ENCODE measurements at places on chromosomes 1 and 21.

DNA sequence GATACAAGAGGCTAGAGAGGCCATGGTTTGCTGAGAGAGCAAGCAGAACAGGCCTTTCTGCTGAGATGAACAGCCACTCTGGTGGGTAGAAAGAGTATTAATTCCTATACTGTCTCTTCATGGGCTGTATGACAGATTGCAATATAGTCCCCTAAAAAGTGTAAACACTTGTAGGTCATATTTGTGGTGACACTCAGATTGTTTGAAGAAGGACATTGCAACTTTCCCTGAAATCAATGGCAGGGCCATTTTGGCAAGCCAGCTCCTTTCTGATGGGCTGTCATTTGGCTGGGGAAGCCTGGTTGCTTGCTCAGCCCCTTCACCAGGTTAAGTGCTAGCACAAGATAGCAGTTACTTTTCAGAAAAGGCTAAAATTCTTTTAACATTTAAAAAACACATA lies 27.5 kb downstream of the RAB4A start:
- DNase-seq: no peak

DNA sequence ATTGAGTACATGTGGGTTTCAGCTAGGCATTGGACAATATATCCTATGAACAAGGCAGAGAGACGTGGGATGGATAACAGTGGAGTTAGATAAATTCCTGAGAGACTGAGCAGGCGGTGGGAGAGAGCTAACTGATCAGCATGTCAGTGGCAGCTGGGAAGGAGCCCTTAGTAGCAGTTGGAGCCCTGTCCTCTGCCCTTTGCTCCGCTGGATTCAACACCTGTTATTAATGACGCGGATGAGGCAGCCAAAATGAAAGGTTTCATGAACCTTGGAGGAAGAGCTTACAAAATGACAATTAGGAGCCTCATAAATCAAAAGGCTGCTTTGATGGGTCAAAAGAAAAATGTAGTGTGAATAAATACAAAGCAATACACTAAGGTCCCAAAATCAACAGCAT lies 16.1 kb downstream of the UBIAD1 start:
- DNase-seq: no peak

GRCh38 chr1:239382666-239383065 lies 3.7 kb upstream of the CHRM3 start:
- DNase-seq: no peak

GRCh38 chr1:198253668-198254067 lies 96.9 kb downstream of the NEK7 start:
- no peak for DNase-seq

DNA sequence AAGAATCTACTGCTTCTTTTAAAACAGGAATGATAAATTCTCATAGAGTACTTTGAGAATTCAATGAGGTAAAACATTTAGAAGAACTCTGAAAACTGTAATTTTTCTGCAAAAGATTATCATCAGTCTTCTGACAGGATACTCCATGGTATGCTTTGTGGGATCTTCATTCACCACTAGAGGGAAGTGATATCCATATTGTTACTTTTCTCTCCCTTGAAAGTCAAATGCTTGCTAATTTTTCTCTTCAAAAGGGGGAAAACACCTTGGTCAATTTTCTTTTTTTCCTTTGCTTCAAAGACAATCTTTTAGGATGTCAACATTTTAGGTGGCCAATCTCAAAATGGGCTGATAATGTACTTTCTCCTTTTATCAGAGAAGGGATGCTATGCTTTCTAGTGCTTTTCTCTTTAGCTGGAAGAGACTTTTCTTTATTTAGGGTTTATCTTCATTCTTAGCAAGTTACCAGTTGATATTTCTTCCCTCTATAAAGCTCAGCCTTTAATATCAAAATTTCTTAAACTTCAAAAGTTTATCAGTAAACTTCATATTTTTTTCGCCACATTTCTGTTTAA lies 95.5 kb downstream of the NEGR1 start:
- no peak for DNase-seq

Data from non-pigmented ciliary epithelial cell (primary cell).